ENCODE measurements at places on chromosomes 12 and 14.

DNA sequence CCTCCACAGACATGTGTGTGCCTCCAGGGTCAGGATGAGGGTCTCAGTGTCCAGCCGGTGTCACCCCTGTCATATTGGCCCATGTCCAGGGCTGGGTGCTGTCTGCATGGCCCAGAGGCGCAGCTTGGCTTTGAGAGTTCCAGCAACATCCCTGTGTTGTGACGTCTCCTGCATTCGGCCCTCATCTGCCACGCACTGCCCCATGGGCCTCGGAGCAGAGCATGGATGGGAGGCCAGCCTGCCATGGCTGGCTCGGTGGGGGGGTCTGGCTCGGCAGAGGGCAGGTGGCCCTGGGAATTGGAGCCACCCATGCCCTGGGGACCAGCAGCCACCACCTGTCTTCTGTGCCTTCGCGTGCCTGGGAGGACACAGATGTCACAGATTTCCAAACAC, 10.8 kb upstream of the TEX22 start:
- no peak for DNase-seq

- DNase-seq, result peak; percentile 89
Measured at GRCh38 chr14:103391048-103391447, 5.8 kb downstream of the MARK3 start.

GRCh38 chr14:38553586-38553985, 297.7 kb upstream of the CLEC14A start:
- no peak for DNase-seq

- no peak for DNase-seq
Measured at GRCh38 chr14:89279649-89280232, 137.3 kb downstream of the FOXN3 start.

- DNase-seq, result no peak
Measured at GRCh38 chr12:3667485-3667884, 85.4 kb downstream of the CRACR2A start.

DNA sequence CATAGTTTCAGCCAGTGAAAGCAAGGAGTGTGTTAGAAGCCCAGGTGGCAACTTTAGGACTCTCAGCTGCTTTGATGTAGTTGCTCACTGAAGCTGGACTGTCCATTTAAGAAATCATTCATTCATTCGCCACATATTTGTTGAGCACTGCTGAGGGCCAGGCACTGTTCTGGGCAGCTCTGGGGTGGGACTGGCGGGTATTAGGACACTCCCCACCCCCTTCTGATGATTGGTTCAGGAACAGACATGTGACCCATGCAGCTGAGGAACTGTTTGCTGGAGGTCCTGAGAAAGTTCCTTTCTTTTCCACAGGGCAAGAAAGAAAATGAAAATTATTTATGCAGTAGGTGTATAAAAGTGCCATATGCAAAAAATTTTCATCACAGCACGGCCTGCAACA, 70.3 kb upstream of the CHST11 start:
- DNase-seq, result no peak

DNA sequence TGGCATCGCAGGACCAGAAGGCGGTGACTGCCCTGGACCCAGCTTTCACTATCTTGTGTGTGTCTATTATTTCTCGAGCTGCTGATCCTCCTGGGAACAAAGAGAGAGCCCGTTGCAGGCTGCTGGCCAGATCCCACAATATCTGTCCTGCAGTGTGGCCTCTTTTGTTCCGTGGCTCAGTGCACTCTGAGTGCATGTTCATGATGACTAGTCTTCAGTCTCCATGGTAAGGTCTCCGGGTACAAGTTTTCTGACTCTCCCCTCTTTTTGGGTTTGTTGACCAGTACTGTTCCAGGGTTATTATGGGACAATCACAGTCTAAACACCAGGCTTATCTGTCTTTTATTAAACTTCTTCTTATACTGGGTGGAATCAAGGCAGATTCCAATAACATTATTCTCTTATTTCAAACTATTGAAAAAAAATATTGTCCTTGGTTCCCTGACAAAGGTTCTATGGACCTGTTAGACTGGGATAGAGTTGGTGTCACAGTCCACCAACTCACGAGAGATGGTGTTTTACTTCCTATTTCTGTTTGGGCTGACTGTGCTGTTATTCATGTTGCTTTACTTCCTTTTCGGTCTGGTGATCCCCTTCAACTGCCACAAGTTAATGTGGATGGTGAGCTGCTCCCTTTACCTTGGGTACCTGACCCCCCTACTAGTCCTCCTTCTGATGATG, 192.9 kb upstream of the ALG10B start:
- DNase-seq, result no peak

- DNase-seq, result peak; percentile 22
Measured at GRCh38 chr14:90140298-90140955, 78.6 kb downstream of the KCNK13 start.

DNA sequence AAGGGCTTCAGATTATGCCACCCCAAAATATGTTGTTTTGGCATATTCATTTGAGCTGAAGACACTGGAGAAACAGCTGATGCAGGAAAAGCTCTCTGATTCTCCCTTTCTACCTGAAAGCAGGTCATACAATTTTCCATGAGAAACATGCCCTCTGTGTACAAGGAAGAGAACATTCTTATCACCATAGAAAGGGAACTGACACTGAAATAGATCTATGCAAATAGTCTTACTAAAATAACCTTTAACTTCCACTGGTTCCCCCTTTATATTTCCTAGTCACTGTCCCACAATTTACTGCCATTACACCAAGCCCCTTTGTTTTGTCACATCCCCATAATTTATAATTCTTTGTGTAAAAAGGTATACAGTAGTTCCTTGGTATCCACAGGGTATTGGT, 9.6 kb upstream of the PHC1 start:
- no peak for DNase-seq

DNA sequence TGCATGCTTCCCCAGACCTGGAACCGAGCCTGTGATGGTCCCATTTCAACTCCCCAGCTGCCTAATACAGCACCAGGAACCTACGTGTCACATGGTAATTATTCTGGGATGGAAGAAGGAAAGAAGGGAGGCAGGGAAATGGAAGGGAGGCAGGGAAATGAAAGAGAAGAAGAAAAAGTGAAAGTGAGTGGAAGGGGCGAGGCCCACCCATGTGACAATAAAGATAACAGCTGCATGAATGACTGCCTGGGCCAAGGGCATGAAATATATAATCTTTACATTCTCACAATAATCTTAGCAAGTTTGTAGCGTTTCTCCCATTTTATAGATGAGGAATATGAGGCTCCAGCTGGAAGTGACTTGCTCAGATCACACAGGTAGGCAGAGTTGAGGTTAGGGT, 245.0 kb upstream of the PWP1 start:
- no peak for DNase-seq

- no peak for DNase-seq
Measured at GRCh38 chr12:125878483-125878882, 813.2 kb downstream of the AACS start.

Measured in Kasumi-1 (cell line).